ENCODE measurements at places on chromosomes 2 and 18.

DNA sequence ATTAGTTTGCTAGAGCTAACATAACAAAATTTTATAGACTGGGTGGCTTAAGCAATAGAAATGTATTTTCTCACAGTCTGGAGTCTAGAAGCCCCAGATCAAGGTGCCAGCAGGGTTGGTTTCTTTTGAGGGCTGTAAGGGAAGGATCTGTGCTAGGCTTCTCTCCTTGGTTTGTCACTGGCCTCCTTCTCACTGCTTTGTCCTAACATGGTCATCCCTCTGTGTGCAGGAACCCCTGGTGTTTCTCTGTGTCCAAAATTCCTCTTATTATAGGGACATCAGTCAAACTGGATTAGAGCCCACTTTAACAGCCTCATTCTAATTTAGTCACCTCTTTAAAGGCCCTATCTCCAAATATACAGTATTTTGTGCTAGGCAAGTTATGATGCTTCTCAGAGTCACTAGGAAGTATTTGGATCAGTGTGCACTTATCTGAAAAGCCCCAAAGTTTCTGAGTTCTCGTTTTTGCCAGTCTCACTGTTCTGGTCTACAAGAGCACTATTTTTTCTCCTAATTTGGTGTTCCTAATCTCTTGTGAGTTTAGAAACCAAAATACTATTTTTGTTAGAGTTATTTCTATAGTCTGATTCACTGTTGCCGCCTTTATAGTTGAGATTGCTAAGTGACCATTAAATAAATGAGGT, 29.0 kb downstream of the ZC3H6 start:
- no peak for DNase-seq

GRCh38 chr2:233351423-233351822, 2.9 kb upstream of the DGKD start:
- no peak for DNase-seq

GRCh38 chr2:121707920-121708361, 28.7 kb downstream of the NIFK start:
- peak; percentile 4 for DNase-seq

- no peak for DNase-seq
Observed at GRCh38 chr18:55585920-55586561, 2.0 kb downstream of the TCF4 start.

DNA sequence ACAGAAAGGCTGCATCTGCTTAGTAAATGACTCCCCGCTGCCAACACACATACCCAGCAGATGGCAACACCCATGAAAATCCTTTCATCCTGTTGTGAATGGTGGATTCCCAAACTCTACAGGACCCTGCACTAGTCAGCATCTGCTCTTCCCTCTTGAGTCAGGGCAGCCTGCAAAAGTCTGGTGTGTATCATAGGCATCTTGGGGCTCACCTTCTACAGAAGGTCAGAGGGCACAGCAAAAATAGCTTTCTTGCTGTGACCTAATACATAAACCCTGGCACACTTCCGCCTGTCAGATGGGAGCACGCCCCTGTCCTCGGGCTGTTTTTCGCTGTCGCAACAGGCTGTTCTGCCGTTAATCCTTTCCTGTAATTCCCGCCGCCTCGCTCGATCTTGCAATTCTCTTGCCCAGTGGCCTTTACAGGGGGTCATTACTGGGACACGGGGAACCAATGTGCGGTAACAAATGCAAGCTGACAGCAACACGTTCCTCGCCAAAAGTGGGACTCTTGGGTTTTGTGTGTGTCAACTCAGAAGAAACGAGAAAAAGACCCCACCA, 19.9 kb upstream of the SCYGR1 start:
- DNase-seq, result no peak

DNA sequence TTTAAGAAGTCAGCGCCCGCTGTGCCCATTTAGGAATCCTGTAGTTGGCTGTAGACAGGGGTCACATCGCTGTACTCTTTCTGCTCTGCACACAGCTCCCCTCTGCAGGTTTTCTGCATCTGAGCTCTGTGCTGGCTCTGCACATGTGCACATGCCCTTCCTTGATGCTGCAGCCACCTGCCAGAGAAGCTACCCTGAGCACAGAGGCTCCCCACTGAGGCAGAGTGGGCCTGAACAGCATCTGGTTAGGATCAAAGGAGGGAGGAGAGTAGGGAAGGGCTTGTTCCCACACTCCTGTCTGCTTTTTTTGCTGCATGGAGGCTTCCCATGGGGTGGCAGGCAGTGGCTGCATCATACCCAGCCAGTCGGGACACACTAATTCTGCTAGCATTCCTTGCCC, 238.9 kb downstream of the FHOD3 start:
- no peak for DNase-seq

DNA sequence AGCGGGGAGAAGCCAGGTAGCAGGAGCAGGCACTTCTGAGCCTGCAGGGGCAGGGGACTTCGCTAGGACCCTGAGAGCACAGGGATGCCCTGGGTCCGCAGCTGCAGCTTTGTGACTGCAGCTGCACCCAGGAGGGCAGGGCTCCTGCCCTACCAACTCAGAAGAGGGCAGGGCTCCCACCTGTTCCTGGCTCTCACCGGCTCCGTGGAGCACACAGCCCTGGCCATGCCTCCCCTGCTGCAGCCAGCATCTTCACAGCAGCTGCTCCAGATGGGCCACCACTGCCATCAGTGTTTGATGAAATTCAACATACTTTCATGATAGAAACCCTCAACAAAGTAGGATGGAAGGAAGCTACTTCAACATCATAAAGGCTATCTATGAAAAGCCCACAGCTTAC, 92.7 kb downstream of the FAM210A start:
- DNase-seq, result no peak

DNA sequence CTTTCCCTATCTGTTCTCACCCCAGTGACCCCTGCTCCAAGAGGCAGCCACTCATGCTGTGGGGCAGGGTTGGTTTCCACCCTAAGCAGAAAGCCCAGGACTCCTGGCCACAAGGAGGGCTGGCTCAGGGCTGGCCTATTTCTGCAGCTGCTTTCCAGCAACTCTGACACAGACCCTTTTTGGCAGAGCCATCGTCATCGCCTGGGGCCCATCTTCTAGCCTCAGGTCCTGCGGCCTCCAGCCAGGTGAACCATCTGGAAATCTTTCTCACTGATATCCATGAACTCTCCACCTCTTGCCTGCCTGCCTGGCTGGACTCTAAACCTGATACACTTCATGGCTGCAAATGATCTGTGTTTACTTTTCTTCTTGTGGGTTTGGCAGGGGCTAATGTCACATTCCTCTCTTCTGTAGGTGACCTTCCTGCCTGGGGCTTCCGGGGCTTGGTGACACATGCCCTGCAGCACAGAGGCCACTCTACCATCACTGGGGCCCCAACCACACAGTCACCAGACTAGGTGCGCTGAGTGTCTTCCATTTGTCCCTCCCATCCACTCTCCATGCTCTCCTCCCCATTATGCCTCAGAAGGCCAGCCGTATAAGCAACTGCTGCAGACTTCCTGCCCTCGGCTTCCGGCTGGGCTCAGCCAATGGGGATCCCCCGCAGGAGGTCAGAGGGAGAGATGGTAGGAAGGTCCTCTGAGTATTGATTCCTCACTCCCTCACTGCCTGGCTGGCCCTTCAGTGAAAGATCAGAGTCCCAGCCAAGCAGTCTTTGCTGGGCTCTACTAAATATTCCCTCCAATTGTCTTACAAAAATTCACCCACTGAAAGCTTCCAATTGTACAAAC, 9.7 kb upstream of the COPS8 start:
- DNase-seq, result peak; percentile 56

- DNase-seq, result no peak
Observed at GRCh38 chr2:219650426-219651248, 23.2 kb downstream of the SLC4A3 start.

- DNase-seq, result no peak
Observed at GRCh38 chr2:145599756-145600155, 1079.8 kb upstream of the ZEB2 start.

GRCh38 chr2:65232636-65233035, 5.0 kb downstream of the ACTR2 start:
- no peak for DNase-seq

DNA sequence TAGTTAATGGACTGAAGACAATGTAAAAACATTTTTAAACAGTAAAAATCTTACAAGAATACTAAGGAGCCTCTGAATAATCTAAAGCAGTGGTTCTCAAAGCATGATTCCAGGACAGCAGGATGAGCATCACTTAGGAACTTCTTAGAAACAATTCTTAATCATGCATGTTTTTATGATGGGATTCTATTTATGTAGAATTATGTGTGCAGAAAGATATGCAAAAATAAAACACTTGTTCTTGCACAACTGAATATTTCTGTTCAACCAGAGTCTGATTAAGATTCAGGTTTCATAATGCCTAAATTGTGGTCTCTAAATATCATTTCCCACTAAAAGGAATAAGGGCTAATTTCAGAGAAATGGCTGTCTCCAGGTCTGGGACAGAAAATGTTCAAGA, 69.2 kb upstream of the MTIF2 start:
- no peak for DNase-seq

DNA sequence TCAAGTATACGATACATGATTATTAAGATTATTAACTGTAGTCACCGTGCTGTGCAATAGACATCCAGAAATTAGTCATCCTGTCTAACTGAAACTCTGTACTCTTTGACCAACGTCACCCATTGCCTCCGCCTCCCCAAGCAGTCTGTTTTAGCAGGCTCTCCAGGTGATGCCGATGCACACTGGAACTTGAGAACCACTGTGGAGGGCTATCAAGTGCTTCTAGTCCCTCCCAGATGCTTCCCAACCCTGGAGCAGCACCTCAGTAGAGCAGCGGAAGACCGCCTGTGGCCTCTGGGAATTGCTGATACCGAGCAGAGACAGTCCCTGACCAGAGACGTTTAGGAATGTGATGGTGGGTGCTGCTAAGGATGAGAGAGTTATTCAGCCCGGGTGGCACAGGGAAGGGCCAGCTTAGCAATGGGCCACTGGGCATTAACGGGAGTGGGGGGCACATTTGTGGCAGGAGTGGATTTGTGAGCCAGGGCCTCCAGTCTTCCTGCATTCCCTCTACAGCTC, 50.7 kb downstream of the LIPG start:
- no peak for DNase-seq

GRCh38 chr2:169046440-169047151, 15.5 kb upstream of the ABCB11 start:
- no peak for DNase-seq

- peak; percentile 16 for DNase-seq
Observed at GRCh38 chr2:132374961-132375360, 41.6 kb upstream of the GPR39 start.

GRCh38 chr18:8948471-8949149, 153.9 kb upstream of the NDUFV2 start:
- DNase-seq, result no peak

GRCh38 chr2:241048149-241048948, 49.9 kb downstream of the SNED1 start:
- no peak for DNase-seq

Measured in NCI-H2029 (cell line).